ENCODE measurements at places on chromosomes 13 and 19. TPM values are rescaled to one million over a fixed set of nuclear protein-coding genes. Genes with fewer than 3 reads are reported as not detected.

Gene CYP4F3
- not detected for polyA plus RNA-seq

Gene ZNF497
- 0.20 TPM for polyA plus RNA-seq

Gene LILRB5
- polyA plus RNA-seq: not detected

Gene CEBPG
- polyA plus RNA-seq: 16.0 TPM

Gene CEACAM20
- polyA plus RNA-seq: not detected

Gene PIN1
- polyA plus RNA-seq: 89.6 TPM

Gene SLC35E1
- 55.6 TPM for polyA plus RNA-seq

GRCh38 chr19:13803038-13803437, 7.8 kb downstream of the ZSWIM4 start:
- no peak for DNase-seq

- no peak for DNase-seq
These were observed 339.7 kb upstream of the EDNRB start for GRCh38 chr13:78258304-78258703.

DNA sequence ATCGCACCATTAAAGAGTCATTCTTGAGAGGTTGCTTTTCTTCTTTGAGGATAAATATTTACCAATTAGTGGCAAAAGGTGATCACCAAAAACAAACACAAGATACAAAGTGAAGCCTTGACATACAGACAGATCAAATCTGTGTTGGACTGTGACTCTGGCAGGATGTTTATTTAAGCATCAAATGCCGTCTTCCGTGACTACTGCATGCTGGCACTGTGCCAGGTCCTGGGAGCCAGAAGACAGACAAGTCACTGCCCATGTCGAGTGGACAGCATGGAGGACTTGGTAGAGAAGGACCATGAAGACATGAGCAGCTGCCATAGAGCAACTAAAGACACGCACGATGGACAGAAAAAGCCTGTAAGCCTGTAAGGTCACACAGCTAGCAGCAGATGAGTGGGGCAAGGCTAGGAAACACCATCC, 92.8 kb upstream of the FARP1 start:
- DNase-seq: no peak

DNA sequence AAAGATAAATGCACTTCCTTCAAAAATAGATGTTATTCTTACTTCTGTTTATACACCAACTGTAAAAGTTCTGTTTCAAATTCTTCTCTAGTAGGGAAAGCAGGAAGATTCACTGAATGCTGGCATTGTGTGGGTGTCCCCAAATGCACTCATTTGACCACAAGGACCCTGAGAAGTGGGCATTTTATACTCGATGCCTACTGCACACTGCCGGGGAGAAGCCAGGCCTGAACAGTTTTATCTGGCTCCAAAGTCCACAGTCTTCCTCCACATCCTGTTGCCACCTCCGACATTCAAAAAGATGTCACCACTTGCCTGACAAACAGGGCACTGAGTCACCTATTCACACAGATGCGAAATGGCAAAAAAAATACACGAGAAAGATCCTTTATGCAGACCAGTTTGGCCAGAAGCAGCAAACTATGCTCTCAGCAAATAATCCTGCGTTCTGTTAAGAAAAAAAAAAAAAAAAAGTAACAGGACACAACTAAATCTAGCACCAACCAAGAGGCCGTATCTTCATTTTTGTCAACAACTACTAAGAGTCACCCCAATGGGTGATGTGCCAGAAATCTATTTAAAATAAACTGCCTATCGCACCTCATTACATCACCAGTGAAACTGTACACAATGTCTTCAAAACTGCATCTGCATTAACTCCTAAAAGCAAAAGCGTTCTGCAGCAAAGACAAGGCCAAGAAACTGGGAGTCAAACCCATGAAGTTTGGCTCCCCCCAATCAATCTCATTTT, 6.2 kb downstream of the ZC3H4 start:
- no peak for DNase-seq

- no peak for DNase-seq
These were observed 1.6 kb upstream of the PDE4C start for GRCh38 chr19:18227781-18228271.

DNA sequence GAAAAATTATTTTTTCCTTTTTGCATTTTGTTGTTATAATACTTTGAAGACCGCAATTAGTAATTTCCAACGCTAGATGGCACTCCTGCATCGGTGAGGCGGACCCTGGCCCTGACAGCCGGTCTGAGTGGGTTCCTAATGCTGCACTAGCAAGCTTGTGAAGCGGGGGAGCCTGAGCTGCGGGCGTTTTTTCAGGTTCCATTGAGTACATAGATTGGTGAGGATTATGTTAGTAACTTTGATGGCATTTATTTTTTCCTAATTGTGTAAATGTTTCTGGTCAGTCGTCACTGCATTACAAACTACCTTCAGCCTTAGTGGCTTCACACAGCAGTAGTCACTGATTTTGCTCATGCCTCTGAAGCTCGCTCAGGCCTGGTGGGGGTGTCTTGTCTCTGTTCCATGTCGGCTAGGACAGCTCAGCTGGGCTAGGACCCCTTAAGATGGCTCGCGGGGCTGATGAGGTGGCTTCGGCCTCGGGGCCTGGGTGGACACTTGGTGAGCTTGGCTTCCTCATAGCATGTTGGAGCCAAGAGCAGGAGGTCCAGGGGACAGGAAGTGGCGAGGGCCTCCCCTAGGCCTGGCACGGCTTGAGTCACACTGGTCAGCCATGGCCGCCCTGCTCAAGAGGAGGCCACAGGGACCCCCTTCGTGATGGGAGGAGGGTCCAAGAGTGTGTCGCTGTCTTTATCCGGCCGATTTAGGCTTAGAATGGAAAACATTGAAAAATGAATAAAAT, 25.0 kb downstream of the ERCC5 start:
- DNase-seq: peak; percentile 11

- no peak for DNase-seq
These were observed 12.1 kb downstream of the SERTM1 start for GRCh38 chr13:36685927-36686326.

DNA sequence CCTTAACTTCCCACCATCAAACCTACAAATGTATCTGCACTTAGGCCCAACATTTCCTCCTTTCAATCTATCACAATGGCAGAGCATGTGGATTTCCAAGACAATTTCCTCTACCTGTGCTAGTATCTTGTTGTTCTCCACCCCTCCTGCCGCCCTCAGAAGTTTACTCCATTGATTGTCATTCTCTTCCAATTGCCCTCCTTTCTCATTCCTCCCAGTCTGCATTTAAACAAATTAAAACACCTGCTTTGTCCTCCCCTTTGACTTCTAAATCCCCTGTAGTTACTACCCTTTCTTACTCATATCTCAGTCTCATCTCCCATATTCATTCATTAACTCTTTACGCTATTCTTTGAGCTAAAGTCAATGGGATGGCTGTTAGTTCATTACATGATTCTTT, 370.6 kb downstream of the DIAPH3 start:
- no peak for DNase-seq

GRCh38 chr13:49395878-49396380, 47.9 kb downstream of the CAB39L start:
- DNase-seq: no peak

GRCh38 chr13:94713561-94714182, 1.3 kb upstream of the SOX21 start:
- DNase-seq: no peak

DNA sequence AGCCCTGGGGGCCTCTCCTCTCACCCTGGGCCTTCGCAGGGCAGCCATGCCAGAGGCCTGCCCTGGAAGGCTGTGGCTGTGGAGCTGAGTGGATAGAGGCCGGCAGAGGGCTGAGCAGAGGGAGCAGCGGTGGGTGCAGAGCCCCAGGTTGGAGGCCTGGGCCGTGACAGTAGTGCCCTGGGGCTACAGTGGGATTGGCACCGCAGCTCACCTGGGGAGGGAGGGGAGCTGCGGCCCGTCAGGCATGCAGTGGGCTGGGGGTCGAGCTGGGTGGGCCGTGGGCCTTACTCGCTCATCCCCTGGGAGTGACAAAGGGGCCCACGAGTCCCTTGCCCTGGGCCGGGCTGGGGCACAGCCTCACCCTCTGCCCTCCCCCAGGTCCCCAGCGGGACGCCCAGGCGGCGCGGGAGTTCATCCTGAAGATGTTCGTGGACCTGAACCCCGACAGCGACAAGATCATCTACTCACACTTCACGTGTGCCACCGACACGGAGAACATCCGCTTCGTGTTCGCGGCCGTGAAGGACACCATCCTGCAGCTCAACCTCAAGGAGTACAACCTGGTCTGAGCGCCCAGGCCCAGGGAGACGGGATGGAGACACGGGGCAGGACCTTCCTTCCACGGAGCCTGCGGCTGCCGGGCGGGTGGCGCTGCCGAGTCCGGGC, 15.1 kb upstream of the GNA15 start:
- no peak for DNase-seq

All from BJ (cell line).